Activated T-helper 2 cell treated with anti-CD3 and anti-CD28 coated beads, Interferon-gamma antibody, Interleukin-2, Interleukin-4, amounts not matched to agents 10 μg/mL and 5 μg/mL and 100 μg/mL, durations not matched to agents 14 hours and 24 hours and 36 hours (primary cell): ENCODE measurements at places on chromosomes 3 and 15. TPM values are rescaled to one million over a fixed set of nuclear protein-coding genes. Genes with fewer than 3 reads are reported as not detected.

CLDN11 gene
- 0.18 TPM in 1 of 2 replicates, not detected in the other for total RNA-seq

MYO5C gene
- total RNA-seq = 0.32 and 0.64 TPM in 2 replicates

EPB42 gene
- total RNA-seq = not detected in 2 replicates

DNA sequence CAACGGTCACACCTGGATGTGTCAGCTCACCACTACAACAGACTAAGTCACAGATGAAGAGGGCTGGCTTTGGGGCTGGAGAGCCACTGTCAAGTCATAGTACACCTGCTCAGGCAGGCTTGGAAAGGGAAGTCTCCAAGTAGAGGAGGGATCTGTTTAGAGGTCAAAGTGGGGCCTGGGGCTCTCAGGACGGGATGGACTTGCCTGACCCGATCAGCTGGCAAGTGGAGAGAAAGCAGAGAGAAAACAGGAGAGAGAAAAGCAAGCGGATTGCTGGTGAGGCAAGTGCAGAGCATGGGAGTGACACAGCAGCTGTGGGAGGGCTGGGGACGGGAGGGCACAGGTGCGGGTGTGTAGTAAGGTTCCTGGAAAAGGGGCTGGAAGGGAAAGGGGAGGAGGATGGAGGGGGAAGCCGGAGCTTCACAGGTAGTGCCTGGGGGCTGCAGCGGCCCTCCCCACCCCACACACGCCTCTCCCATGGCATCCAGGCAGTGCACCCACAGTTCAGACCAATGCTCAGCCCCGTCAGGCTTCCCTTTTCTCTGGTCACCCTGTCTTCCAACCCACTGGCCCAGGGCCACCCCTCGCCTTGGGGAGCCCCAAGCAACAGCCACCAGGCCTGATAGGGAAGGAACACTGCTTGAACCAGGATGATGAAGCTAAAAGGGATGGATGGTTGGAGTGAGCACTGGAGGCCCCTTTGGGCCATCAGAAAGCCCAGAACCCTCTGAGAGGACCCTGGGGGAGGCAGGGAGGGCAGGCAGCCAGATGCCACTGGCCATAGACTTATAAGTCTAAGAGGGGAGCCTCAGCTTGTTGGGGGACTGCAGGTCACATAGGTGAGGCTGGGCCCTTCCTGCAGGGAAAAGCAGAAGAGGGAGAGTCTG, 8.5 kb downstream of the RPS17 start:
- no peak for DNase-seq

- DNase-seq = no peak
Measured at GRCh38 chr15:96338074-96338765, 7.7 kb downstream of the NR2F2 start.

SERINC4 gene
- 0.28 and 0.57 TPM in 2 replicates for total RNA-seq

GRCh38 chr3:68874551-68875348, 57.6 kb downstream of the TAFA4 start:
- DNase-seq = no peak

GRCh38 chr3:160564949-160565441, 376 bp downstream of the KPNA4 start:
- peak; percentile 67 for DNase-seq

MYLK gene
- total RNA-seq = 0.16 TPM in 1 of 2 replicates, not detected in the other

- DNase-seq = no peak
Measured at GRCh38 chr15:63489352-63489751, 15.0 kb upstream of the USP3 start.

GRCh38 chr3:151733613-151734012, at the start of gene AADACL2:
TSS of gene AADACL2 (plus strand) at chr3:151733927. CDS start at chr3:151734036, 109 bp downstream.
- no peak for DNase-seq

DNA sequence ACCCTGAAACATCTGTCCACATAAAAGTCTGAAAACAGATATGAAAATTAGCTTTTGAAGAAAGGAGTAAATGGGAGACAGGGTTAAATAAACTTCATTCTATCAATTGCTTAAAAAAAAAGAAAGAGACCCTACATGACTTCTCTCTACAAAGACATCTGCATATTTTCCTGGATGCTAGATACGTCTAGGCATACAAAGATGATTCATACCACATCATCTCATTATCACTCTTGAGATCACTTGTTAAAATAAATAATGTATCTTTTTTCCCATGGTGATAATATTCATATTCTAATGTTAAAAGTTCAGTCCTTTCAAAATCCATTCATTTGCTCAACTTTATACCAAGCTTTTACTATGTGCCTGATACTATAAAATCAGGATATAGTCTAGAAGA, 295.8 kb downstream of the MAGI1 start:
- DNase-seq = no peak

DNA sequence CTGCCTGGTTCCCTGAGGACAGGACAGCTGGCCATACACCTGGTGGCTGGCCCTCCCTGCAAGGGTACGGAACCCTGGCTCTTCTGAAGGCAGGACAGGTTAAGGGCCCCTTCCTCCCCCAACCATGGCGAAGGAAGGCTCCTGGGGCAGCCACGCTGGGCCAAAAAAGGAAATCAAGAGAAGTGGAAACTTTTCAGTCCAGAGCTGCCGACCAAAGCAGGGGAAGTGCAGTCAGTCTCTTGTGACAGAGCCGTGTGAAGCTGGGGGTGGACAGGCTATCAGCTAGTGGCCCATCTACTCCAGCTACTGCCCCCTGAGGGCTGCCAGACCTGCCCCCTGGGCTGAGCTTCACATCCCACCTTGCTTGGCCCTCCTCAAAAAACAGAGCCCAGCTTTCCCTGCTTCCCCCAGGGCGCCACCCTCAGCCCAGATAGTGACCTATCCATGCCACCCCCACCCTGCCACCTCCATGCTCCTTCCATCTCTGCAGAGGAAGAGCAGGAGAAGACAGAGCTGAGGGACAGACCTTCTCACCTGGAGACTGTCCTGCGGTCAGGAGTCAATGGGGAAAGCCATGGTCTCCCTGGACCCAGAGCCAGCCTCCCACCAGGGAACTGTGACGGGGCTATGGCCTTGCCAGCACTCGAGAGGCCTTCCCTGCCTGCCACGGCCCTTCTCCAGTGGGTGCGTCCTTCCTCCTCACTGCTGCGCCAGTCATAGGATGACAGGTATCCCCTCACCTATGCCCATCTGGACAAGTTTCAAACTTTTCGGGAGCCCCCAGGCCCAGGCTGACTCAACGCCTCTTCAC, 4.6 kb downstream of the SEMA7A start:
- no peak for DNase-seq

DNA sequence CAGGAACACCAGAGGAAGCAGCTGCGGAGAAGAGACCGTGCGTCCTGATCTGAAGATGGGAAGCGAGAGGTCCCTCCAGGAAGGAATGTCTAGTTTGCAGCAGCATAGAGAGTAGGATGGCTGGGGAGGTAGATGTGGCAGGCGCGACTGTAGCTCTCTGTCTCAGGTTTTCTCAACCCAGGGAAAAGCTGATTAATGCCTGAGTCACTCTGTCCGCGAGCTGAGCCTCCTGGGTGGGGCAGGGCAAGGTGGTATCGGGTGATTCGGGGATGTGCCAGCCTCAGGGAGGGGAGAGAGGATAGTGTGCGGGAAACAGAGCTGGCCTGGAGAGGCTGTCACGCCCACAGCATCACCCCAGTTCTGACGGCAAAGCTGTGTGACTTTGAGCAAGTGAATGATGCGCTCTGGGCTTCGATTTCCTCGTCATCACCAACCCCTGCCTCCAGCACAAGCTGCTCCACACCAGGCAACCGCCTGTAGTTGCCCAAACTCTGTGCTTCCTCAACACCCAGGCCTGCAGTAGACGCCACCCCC, 28.4 kb downstream of the CPN2 start:
- no peak for DNase-seq

DNA sequence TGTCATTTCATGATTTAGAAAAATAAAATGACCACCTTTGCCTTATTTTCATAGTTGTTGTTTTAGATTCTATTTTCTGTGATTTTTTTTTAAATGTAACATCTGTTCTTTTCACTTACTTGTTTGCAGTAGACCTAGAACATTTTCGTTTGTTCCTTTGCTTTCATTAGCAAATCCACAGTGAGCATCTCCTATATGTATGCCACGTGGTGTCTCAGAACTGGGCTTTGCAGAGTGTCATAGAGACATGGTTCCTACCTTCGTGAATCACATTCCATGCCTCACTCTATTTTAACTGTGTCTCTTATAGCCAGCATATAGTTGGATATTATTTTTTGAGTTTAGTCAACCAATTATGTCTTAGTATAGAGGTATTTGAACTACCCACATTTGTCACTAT, 118.2 kb downstream of the KLF13 start:
- DNase-seq = no peak

- DNase-seq = no peak
Measured at GRCh38 chr3:127844326-127844942, 22.1 kb upstream of the MGLL start.

GRCh38 chr3:31105438-31106077, 211.1 kb upstream of the GADL1 start:
- DNase-seq = no peak

CPB1 gene
- not detected in 2 replicates for total RNA-seq

IQCF2 gene
- not detected in 2 replicates for total RNA-seq

- no peak for DNase-seq
Measured at GRCh38 chr3:38177181-38177580, 11.8 kb downstream of the OXSR1 start.

DNA sequence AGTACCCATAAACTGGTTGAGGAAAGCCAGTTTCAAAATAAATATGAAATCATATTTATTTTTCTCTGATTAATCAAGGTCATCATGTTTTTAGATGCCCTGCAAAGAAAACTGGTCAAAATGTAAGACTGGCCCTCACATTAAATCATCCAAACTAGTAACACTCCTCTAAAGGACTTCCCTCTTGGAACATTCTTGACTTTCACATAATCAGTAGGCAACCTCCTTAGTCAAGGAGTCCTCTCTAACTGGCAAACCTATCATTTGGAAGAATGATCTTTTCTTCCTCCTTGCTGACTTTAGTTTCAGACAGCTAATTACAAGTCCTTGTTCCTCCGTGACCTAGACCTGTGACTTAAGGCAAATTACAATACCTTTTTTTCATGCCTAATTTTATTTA, 82.5 kb upstream of the DCBLD2 start:
- DNase-seq = no peak

DNA sequence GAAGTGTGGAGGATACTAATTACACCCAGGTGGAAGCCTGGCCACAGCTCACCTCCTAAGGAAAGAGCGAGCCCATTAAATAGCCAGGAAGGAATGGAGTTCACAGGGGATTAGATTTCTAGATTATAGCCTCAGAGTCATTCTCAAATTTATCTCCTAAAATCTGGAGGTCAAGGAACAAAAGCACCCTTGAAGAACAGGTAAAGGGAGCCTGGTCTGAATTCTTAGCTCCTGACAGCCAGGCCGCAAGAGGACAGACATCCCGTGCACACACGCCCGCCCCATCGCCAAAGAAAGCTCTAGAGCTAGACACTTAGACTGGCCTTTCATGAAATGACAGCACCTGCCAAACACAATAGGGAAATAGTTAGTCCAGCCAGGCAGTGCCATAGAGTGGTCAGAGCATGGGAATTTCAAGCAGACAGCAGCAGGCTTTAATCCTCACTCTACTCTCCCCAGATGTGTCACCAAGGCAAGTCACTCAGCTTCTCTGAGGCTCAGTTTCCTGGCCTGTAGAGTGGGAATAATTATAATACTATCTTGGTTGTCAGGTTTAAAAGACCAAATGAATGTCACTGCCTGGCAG, 59.2 kb downstream of the LIPC start:
- DNase-seq = no peak

GRCh38 chr15:78322243-78322642, 17.9 kb upstream of the CRABP1 start:
- DNase-seq = no peak

DNA sequence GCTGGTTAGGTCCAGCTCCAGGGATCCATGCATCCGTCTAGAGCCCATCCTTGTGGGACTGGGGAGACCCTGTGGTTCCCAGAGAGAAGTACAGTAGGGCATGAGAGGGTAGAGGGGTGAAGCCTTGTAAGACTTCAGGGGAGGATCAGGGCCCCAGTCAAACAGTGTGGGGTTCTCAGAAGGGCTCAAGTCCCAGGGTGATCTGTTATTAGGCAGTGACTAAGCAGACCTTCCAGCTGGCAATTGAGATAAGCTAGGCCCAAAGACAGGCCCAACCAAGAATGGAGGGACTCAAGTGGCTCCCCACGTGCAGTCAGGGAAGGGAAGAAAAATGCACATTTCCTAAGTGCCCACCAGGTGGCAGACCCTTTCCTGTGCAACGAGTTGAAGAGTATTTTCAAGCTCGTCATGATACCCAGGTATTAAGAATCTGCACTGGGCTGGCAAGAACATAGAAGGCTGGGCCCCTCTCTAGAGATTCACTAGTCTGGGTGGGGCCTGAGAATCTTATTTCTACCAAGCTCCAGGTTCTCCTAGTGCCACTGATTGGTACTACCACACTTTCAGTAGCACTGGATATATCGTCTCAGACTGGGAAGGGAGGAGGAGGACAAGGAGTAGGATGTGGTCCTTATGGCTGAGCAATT, 240.8 kb downstream of the NR1D2 start:
- no peak for DNase-seq

MNS1 gene
- total RNA-seq = 0.14 and 1.1 TPM in 2 replicates

GRCh38 chr15:81859737-81860516, 185.9 kb downstream of the MEX3B start:
- no peak for DNase-seq

DNA sequence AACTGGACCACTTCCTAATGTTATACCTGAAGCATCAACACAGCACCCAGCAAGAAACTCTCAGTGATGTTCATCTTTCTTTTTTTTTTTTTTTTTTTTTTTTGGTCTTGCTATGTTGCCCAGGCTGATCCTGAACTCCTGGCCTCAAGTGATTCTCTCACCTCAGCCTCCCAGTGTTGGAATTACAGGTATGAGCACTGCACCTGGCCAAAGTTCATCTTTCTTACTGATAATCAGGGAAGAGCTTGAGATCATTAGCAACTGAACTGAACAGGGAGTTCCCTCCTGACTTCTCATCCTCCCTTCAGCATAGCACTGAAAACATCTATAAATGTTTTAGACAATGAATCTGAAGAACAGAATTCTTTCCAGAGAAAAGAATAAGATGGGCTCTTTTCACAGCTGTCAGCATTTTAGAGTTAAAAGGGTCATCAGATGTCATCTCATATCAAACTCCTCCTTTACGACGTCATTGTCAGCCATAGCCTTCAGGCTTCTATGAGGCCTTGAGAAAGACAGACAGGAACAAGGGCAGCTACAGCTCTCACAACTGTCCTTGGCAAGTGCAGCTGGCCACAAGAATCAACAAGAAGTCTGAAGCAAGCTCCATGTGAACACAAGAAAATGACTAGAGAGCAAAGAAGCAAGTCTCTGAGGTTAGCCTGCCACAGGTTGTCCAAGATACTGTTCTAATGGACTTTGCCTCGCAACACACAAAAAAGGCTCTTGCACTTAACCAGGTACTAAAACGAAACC, 33.8 kb downstream of the SCAP start:
- no peak for DNase-seq

MYL3 gene
- total RNA-seq = not detected in 2 replicates

GRCh38 chr3:152960684-152961083, 125.8 kb downstream of the P2RY1 start:
- no peak for DNase-seq

ISLR gene
- not detected in 2 replicates for total RNA-seq
